ENCODE measurements at places on chromosomes 5 and 9.

DNA sequence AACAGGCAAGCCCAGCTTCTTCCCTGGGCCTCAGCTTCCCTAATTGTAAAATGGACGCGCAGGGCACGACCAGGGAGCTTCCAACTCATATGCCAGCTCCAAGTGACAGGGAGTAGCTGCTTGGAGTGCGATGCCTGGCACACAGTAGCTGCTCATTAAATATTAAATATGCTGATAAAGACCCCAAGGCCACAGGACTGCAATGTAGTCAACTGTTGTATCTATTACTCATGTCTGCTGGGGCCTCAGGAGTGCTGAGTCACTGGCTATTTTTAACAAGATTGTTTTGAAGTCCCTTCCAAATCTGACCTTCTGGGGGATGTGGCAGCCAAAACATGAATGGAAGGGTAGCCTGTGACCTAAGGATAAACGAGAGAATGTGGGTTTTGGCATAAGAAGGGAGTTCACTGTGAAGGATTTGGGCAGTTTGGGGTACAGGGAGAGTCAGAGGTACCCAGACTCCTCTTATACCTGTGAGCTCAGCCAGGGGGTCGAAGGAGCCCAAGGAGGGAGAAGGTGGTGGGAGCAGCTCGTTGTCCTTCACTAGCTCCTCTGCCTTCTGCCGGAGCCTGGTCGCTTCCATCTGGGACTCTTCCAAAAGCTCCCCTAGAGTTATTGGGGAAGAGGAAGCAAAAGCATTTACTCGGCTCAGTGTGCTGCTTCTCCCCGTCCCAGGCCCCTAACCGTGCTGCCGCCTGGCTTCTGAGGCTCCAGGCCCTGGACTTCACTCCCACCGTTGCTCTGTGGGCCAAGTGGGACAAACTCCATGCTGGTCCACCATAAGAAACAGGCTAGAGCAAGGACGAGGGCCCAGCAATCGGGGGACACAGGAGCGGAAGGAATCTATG is 17.5 kb downstream of the TNIP1 start:
- no peak for DNase-seq

DNA sequence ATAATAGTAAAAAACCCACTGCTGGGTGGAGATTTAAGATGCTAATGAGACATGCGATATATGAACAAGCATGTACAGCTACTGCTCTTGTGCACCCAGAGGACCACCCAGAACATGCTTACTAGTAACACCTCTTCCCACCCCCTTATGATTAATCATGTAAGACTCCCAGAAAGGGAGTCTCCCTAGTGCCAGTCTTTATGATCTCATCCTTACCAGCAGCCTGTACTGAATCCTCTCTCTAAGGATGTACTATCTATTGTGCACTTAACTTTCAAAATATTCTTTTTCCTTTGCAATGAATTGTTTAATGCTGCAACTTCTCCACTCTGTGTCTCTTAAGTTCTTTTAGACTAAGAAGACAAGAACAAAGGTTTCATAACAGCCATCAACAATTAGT is 9.1 kb upstream of the MAT2B start:
- no peak for DNase-seq

DNA sequence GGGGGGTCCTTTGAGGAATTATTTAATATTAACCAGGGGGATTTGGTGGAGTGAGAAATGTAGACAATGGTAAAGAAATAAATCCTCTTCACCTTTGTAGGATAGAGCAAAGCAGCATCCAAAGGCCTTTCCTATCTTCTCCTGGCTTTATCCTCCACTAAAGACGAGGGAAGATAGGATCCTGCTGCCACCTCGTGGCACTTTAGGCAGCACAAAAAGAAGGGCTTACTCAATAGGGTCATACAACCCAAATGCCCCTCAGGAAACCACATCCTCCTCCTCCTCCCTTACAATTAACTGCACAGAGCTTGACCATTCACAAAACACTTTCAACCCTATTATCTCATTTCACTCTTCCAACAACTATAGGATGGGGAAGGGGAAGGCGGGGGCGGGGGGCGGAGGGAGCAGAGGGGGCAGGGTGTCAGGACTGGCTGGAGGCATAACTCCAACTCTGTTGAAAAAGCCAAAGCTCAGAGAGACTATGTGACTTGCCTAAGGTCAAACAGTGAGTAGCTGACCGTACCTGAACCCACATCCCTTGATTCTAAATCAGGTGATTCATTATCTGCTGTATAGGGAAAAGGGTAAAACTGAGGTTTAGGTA is 45.4 kb upstream of the MYOT start:
- no peak for DNase-seq

DNA sequence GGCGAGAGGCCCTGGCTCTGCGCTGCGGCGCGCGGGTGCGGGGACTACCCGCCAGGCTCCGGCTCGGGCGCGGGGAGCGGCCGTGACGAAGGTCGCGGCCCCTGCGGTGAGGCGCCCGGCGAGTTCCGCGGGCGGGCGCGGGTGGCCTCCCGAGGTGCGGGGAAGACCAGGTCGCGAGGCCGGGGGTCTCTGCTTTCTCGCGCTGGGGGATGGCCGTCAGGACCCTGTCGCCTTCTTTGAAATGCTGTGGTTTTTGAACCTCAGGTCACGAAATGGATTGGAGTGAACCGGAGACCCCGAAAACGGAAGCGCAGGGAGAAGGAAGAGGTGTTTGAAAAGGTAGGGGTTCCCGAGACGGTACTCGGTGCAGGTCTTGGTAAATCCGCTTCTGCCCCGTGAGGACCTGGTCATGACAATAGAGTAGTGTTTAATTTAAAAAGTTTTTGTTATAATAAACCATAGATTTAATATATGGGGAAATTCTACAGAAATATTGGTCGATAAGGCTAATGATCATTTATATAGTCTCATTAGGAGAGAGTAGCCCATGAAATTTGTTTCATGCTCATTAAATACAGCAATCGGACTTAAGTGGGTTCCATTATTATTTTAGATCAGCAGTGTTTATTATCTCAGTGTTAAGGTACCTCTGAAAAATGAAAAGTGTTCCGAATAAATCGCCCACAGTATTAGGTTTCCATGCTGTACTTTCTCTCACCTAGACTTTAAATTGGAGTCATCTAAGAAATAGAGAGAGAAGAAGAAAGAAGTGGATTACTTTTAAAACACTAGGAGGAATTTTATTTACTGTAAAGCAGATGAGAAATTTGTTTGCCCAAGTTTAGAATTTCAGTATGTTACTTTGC is 279.0 kb downstream of the AOPEP start:
- no peak for DNase-seq

DNA sequence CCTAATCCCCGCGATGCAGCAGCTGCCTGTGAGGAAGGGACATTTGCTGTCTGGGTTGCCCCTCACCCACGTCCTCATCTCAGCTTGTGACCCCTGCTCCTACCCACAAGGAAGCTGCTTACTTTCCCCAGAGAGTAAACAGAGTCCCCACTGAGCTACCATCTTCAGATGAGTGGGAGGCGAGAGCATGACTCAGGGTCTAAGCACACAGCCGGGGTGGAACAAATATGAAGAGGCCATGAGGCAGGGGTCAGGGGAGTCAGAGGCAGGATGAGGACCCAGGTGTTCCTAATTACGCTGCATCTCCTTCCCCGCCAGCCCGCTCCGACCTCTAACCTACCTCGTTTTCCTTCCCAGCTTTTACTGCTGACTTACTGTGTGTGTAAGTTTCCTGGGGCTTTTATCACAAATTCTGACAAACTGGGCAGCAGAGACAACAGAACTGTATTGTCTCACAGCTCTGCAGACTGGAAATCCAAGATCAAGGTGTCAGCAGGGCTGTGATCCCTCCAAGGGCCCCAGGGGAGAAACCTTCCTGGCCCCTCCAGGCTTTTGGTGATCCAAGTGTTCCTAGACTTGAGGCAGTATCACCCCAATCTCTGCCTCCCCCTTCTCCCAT is 94.0 kb upstream of the DNAH5 start:
- no peak for DNase-seq

- no peak for DNase-seq
Measured at GRCh38 chr5:11955331-11955730, 51.1 kb upstream of the CTNND2 start.

GRCh38 chr9:3526997-3527940 is 1.5 kb upstream of the RFX3 start:
- DNase-seq = no peak

- no peak for DNase-seq
Measured at GRCh38 chr5:124054564-124054963, 542.6 kb downstream of the CSNK1G3 start.

DNA sequence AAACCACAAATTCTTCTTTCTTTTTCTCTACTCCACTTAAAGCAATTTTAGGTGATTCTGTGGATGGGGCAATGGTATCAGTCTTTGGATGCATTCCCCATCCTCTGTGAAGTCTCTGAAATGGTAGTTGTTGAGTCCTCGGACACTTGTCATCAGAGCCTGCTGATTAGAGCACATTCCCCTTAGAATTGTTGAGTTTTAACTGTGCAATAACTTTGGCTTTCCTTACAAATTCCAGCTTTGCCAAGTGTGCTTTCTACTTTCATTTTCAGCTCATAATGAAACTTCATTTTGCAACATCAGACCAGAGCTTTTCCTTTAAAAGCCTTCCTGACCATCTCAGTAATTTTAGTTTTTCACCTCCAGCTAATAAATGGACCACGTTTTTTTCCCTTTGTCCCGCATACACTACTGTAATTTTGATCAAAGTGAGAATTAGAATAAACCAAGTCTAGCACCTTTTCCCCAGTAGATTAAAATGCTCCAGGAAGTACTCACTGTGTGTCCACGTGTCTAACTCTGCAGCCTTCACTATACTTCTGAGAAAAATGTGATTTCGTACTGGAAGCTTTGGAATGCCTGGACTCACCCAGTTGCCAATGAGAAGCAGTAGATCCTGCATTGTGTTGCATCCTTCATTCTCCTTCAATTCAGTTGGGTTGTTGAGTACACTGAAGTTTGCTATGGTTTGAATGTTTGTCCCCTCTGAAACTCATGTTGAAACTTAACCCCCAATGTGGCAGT is 135.6 kb downstream of the NTRK2 start:
- no peak for DNase-seq

DNA sequence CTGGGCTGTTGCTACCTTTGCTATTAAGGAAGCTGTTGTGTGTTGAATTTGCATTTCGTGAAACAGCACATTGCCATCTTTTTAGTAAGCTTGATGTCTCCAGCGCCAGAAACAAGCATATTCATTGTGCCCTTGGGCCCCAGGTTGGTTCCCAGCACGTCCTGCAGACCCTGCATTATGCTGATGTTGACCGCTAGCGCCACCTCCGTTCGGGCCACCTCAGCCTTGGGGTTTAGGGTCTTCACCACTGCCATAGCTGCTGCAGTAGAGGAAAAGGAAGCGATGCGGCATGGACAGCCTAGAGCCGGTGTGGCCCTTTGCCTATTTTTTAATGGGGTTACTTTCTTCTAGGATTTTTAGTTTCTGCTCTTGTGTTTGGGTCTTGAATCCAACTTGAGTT is 23.8 kb upstream of the OTULIN start:
- DNase-seq = no peak

Measured in stimulated activated CD4-positive, alpha-beta T cell treated with anti-CD3 and anti-CD28 coated beads, Interleukin-1b, Interleukin-23, amount 100 ng/mL, for 48 hours (primary cell).